ENCODE measurements at places on chromosomes 2 and 18.

GRCh38 chr2:3285901-3286645, 91.5 kb downstream of the EIPR1 start:
- no peak for DNase-seq

GRCh38 chr2:11290713-11291112, 53.7 kb downstream of the ROCK2 start:
- no peak for DNase-seq

DNA sequence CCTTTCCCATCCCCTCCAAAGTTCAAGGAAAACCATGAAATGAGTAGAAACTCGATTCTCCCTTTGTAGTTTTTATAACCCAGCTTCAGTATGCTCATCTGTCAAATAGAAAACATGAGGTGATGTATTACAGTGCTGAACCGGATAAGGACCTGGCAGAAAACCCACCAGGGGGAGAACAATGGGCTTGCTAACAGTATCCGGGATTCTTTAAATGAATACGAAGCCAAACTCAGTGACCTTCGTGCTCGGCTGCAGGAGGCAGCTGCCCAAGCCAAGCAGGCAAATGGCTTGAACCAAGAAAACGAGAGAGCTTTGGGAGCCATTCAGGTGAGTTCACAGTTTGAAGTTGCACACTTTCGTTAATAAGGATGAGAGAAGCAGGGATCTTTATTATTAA, 113.6 kb upstream of the TTC39C start:
- no peak for DNase-seq

GRCh38 chr2:22634167-22634566, 750.8 kb upstream of the KLHL29 start:
- DNase-seq: no peak

- no peak for DNase-seq
These were observed 65.0 kb downstream of the NYAP2 start for GRCh38 chr2:225464346-225465025.

GRCh38 chr2:101119431-101119830, 31.8 kb downstream of the TBC1D8 start:
- no peak for DNase-seq

GRCh38 chr2:239313776-239314175, 87.0 kb downstream of the HDAC4 start:
- no peak for DNase-seq

GRCh38 chr2:14261771-14262170, 370.7 kb upstream of the LRATD1 start:
- no peak for DNase-seq

GRCh38 chr18:65326805-65327204, 424.0 kb upstream of the CDH7 start:
- no peak for DNase-seq

DNA sequence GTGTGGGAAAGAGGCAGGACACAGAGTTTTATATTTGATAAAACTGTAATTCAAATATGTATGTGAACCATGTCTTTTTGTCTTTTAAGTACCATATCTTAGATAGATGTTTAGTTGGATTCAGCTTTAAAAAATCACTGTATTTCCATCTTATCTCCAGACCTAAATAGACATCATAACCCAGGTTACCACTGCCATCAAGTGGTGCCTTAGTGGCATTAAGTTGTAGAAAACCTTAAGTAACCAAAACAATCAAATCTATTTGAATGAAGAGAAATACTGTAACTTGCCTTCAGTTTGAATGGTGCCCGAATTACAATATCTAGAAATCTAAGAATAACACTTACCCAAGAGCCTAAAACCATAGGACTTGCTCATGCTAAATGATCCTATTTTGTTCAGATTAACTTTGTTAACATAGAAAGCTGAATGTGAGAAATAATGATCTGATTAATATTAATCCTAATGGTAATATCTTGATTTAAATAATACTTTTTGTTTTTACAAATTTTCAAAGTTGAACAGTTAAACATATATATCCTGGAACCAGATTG, 92.5 kb upstream of the MAP2 start:
- no peak for DNase-seq

DNA sequence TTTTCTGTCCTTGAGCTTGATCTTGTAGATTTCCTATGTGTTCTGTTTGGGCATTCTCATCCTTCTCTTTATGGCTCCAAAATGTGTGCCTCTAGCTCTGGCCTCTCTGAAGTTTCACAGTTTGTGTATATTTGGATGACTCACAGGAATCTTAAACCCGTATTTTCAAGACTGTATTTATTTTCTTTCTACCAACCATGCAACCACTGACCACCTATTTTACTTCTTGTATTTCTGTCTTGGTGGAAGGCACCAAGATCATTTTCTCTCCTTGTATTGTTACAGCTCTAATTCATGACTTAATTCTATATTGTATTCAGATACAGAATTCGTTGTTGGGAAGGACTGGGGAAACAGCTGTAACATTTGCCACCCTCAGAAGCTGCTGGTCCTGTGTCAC, 39.5 kb downstream of the ACSL3 start:
- no peak for DNase-seq

- no peak for DNase-seq
These were observed 59.9 kb downstream of the SH3RF3 start for GRCh38 chr2:109188898-109189297.

GRCh38 chr2:38925982-38926381, 36.3 kb downstream of the ARHGEF33 start:
- DNase-seq: no peak

DNA sequence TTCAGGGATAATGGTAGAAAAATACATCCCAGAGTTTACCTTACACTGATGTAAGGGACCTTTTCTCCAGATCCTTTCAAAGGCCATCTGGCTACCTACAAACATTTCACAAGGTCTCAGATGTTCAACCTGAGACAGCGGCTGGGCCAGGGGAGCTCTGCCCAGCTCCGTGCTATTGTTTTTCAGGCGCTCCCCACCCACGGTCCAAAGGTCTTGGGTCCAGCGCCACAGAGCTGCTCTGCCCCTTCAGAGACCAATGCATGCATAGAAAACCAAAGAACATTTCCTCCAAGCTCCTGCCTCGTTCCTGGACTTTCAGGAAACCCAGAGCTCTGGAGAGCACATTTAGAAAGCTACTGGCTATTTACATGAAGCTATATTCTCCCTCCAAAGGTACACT, 40.3 kb downstream of the COPS8 start:
- DNase-seq: no peak

DNA sequence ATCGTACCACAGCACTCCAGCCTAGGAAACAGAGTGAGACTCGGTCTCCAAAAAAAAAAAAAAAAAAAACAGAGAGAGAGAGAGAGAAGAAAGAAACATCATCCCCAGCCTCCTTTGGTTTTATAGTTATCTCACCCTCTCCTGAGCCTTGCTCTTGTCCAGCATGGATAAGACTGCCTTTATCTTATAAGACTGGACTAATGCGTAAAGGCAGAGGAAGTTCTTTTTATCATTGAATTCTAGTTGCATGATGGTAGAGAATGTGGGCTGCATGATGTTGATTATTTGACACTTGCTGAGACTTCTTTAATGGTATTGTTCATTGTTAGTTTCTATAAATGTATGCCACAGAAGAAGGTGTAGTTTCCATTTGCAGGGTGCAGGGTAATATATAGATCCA, 124.4 kb downstream of the ZBTB7C start:
- no peak for DNase-seq

DNA sequence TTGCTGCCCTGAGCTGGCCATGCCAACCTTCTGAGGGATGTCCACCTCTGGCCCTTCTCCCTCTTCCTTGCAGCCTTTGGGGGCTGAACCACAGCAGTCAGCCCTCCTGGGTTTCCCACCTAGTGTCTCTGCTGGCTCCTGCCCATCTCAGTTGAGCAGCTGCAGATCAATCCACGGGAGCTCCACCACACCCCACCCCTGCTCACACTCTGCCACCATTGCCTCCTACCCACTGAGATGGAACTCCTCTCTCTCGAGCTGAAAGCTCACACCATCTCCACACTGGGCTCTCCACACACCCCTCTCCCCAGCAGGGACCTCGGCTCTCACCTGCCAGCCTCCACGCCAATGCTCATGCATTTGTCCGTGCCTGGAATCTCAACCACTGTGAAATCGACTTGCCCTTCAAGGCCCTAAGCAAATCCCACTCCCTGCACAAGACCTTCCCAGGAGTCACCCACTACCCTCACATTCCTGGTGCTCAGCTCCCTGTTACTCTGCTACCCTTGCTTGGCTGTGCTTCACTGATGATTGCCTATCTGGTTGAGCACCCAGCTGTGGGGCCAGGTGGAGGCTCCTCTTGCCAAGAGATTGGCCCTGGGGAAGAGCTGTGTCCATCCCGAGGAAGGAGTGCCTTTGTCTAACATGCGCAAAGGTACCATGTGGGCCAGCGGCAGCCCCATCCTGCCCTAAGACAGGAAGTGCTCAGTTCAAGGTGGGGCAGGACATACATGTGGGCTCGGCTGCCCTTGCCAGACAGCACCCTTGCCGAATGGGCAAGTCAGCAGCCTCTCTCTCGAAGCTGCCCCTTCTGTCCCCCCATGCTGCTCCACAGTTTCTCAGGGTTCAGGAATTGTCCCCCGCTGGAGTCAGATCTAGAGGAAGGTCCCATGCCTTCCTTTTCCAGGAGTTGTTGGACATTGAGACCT, 208.7 kb downstream of the CYP26B1 start:
- no peak for DNase-seq

DNA sequence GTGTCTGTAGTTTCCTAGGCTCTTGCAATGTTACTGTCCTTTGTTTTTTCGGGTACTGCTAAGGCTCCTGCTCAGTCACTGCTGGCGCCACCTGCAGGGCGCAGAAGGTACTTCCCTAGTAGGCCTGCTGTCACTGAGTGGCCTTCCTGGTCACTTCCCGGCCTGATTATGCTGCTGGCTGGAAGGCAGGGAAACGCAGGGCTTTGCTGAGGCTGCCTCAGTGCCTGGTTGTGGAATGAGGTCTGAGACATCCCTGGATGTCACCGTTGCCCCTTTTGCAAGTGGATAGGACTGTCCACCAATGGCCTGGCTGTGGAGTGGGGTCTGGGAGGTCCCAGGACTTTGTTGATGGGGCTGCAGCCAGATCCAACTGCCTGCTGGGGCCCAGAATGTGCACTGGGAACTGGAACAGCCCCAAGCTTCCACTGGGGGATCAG, 13.1 kb downstream of the DAW1 start:
- peak; percentile 8 for DNase-seq

DNA sequence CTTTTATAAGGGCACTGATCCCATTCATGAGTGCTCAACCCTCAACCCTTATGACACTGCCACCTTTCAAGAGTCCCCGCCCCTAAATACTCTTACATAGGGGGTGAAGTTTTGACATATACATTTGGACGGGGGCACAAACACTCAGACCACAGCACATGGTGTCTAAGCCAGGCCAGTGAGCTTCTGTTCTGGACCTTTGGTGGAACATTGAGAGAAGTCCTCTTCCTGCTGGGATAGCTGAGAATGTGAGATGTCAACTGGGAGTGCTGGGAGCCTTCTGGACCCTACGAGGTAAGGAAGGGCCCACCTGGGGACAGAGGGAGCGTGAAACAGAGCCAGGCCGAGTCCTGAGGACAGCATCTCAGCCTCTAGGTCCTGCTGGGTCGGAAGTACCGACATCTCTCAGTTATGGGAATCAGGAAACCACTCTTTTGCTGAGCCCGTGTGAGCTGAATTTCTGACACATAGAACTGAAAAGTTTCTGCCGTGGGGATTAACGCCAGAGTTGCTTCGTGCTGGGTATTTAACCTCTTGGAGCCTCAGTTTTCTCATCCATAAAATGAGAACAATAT, 114.9 kb downstream of the PDCL3 start:
- no peak for DNase-seq

DNA sequence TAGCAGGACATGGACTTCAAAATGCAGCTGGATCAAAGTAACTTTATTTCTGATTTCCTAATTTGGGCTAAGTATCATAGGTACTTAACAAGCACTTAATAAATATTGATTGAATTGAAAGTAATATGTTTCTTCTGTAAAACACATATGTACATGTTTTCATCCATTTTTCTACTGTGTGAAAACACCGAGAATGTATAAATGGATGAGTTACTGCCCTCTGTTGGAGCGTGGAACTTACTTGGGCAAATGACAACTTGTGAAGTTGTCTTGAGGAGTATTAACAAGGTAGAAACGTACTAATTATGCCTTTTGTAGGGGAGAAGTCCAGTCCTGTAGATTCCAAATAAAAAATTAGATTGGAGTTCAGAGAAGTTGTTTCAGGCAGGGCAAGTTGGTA, 87.2 kb downstream of the PHLPP1 start:
- no peak for DNase-seq

DNA sequence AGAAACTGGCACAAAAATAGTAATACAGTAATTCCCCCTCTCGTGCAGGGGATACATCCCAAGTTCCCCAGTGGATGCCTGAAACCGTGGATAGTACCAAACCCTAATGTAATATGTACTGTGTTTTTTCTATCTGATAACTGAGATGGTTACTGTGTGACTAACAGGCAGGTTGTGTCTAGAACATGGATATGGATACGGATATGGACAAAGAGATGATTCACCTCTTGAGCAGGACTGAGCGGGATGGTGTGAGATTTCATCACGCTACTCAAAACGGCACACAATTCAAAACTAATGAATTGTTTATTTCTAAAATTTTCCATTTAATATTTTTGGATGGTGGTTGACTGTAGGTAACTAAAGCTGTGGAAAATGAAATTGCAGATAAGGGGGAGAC, 3.4 kb downstream of the MBD1 start:
- no peak for DNase-seq

- DNase-seq: no peak
These were observed 35.8 kb upstream of the AFF3 start for GRCh38 chr2:100178085-100178788.

GRCh38 chr2:157830696-157831570, 45.2 kb downstream of the ACVR1 start:
- no peak for DNase-seq

GRCh38 chr18:63266888-63267790, 52.4 kb downstream of the BCL2 start:
- DNase-seq: no peak

GRCh38 chr2:2024751-2025481, 280.6 kb upstream of the PXDN start:
- DNase-seq: no peak

DNA sequence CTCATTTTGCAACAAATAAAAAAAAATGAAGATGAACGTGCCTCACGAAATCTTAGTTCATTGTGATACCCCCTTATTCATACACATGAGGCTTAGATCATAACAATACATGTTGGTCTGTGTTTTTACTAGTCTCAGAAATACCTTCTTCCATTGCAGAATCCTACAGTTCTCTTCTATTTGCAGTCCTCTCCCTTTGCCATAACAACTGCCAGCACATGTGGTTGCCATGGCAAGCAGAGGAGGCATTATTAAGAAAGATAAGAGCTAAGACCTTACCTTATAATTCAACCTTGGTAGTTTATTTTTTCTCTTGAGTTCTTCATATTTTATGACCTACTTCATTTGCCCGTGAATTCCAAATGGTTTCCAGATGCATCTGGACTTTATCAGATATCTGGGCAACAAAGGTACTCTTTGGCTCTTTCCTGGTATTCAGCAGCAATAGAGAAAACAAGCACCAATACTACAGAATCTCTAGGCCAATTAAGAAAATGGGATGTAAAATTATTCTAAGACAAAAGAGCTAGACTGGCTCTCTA, 524.0 kb downstream of the CMPK2 start:
- DNase-seq: no peak

- no peak for DNase-seq
These were observed 155.2 kb downstream of the VAPA start for GRCh38 chr18:10068766-10069567.
